Thymus (tissue), 14 donors: ENCODE measurements at places on chromosomes 12 and 14. TPM values are rescaled to one million over a fixed set of nuclear protein-coding genes. Genes with fewer than 3 reads are reported as not detected.

TUBA1B gene
- total RNA-seq: 2,059 TPM

SLC25A47 gene
- not detected for total RNA-seq

KIF5A gene
- 0.05 TPM for total RNA-seq

WNT1 gene
- not detected for total RNA-seq

KRT72 gene
- 0.33 TPM for total RNA-seq

- no peak for DNase-seq
Measured at GRCh38 chr12:87272851-87273250, 756.4 kb downstream of the C12orf50 start.

DNA sequence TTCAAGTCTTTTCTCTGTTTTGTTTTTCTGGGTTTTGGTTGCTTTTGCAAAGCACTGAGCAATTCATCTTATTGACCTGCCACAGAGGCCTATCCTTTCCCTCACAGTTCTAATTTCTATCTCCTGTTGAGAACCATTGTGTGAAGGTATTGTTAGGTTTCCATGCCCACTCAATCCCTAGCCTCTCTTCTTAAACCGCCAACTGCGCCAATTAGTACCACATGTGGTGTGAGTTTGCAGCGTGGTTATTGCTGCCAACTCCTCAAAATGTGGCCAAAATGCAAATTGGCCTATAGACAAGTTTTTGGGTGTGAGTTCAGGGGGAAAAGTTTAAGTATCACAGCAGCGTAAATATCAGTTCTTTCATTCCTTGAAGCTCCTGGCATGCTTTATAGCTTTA is 232.6 kb downstream of the FLRT2 start:
- no peak for DNase-seq

DNA sequence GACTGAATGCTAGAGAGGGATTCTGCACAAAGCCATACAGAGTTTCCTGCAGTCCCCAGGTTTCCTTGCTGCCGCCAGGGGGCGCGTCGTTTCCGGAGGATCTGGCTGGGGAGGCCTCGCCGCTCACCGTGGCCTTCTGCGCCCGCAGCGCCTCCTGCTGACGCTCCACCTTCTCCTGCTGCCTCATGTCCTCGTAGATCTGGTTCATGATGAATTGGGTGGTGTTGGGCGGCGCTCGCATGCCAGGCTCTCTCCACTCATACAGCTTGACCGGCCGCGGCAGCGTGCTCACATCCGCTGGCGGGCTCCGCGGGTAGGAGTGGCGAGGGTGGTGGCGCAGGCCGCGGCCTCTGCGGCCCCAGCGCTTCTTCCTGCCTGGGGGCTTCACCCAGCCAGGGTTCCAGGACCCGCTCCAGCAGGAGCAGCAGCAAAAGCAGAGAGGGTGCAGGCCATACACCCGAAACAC is 987 bp downstream of the CCER1 start:
- no peak for DNase-seq

- DNase-seq: no peak
Measured at GRCh38 chr12:51921017-51921725, 13.9 kb downstream of the ACVRL1 start.

GRCh38 chr14:74973905-74974363 is 18.5 kb upstream of the PGF start:
- no peak for DNase-seq

- no peak for DNase-seq
Measured at GRCh38 chr14:39666386-39666785, 234.2 kb upstream of the FBXO33 start.

DNA sequence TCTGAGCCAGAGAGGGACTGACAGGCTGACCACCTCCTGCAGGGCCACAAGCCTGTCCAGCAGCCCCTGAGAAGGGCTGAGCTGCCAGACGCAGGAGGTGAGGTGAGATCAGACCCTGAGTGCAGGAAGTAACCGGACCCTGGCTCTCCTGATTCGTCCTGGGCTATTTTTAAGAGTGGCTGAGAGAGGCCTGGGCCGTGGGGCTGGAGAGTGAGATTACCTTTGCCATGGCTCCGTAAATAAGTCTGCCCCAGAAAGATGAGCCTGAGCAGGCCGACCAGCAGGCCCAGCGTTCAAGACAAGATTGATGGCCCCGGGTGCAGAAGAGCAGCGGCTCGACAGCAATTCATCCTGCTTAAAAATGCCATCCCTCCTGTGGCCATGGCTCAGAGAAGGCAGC is 54.2 kb downstream of the SPTB start:
- no peak for DNase-seq

- no peak for DNase-seq
Measured at GRCh38 chr14:105411985-105412770, 7.4 kb upstream of the MTA1 start.

DNA sequence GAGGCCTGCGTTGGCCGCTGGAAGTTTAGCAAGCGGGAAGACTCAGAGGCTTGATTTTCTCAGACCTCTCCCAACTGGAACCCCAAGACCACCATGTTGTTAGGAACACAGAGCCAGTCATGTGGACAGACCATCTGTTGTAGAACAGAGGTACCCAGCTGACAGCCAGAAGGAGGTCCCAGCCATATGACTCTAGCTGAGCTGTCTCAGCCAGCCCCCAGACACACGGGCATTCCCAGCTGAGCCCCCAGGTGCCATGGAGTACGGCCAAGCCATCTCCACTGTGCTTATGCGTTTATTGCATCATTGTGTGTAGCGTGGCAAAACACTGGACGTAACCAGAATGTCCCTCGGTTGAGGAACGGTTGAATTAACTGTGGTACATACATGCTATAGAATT is 421.9 kb downstream of the TMEM132D start:
- no peak for DNase-seq

- DNase-seq: no peak
Measured at GRCh38 chr14:49959822-49960408, 67.0 kb downstream of the ARF6 start.

DNA sequence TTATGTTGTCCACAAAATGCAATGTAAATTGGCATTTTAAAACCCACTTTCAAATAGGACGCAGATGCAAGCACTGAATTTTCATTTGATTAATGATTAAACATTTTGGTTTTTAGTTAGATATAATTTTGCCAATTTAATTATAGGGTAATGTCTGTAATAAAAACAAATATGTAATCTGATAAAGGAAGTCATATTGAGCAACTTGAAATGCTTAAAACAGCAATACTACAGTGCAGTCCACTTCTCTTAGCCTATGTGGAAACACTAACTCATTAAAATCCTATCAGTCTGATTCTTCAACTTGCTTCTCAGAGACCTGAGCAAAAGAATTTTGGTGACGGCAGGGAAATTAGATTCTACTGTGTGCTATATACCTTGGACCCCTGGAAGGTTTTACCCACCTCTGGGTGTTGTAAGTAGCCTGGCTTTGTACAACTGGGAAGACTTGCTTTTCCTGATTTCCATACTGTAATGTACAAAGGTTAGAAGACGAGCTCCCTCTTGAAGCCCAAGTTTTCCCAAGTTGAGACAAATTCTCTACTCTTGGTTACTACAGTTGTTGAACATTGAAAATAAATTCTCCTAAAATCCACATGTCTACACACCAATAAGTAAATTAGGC is 4.1 kb downstream of the TRHDE start:
- DNase-seq: no peak

- DNase-seq: no peak
Measured at GRCh38 chr14:67377916-67378315, 17.8 kb downstream of the EIF2S1 start.

GRCh38 chr12:92859650-92860386 is 69.3 kb downstream of the EEA1 start:
- DNase-seq: no peak

- DNase-seq: no peak
Measured at GRCh38 chr14:101010293-101010692, 106.8 kb upstream of the RTL1 start.

GRCh38 chr12:20950248-20950647 is 139.7 kb downstream of the SLCO1B3 start:
- DNase-seq: no peak

DNA sequence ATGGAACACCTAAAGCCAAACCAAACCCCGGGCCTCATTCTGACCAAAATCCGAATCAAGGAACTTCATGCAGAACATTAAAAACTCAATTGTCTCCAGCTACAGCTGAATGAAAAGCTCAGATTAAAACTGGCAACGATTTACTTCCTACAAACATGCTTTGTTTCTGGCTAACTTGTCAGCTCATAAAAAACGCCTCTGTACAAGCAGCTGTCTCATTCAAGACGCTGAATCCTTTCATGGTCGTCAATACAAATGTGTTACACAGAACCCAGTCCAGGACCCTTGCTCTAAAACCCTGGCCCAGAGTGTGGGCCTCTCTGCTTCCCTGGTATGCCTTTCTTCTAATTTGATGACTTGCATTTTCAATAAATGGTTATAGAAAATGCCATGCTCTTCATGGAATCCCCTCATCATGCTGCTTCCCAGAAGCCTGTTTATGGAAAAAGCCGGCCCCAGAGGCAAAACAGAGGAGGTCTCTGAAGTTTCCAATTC is 183.1 kb downstream of the PHLDA1 start:
- no peak for DNase-seq

- no peak for DNase-seq
Measured at GRCh38 chr14:91061056-91061887, 831 bp upstream of the RPS6KA5 start.

GRCh38 chr12:133106253-133106652 is 23.8 kb downstream of the ZNF891 start:
- DNase-seq: no peak

DNA sequence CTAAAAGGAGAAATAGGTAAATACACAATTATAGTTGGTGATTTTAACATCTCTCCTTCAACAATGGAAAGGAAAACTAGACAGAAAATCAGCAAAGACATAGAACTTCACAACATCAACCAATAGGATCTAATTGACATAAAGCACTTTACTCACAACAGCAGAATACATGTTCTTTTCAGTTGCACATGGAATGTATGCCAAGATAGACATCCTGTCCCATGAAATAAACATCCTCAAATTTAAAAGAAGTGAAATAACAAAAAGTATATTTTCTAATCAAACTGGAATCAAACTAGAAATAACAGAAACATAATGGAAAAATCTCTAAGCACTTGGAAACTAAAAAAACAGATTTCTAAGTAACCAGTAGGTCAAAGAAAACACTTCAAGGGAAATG is 296.2 kb upstream of the RGS6 start:
- DNase-seq: no peak

DNA sequence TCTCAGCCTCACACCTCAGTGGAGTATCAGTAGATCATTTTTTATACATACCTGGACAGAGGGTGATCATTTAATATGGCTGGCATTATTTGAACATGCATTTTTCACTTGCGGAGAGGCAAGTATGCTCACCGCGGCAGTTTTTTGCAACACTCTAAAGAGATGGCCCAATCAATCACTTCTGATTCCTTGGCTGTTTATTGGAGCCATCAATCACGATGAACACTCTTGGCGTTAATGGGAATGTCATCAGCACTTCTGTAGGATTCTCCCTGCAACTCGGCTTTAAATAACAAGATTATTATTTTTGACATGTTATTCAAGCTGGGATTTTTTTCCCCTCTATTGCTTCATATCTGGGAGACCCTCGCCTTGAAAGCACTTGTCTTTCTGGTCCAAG is 46.9 kb upstream of the SLC24A4 start:
- no peak for DNase-seq

GRCh38 chr12:93645702-93646101 is 31.5 kb upstream of the CRADD start:
- DNase-seq: no peak

GRCh38 chr14:70812124-70812818 is 3.0 kb upstream of the MAP3K9 start:
- DNase-seq: no peak

DNA sequence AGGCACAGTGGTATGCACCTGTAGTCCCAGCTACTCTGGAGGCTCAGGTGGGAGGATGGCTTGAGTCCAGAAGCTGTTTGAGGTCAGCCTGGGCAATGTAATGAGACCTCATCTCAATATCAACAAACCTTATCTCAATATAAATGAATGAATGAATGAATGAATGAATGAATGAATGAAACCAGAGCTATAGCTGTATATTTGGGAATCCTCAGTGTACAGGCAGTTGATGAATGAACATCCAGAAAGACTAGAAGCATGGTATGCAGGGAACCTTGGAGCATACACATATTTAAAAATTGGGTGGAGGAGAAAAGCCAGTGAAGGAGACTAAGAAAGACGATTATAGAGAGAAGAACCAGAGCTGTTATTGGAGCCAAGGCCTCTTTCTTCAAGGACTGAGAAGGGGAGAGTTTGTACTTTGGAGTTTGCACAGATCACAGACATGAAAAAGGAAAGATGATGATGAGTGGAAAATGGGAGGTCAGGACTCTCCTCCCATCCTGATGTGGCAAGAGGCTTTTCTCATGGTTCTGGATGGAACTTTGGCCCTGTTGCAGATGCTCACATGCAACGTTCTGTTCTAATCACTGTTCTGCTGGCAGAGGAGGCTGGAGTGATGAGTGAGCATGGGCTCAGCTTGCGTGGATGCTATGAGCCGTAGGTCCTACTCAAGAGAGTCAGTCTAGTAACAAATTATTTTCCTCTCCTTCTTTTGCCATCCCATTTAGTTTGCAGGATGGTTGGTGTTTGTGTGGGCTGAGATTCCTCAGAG is 114.4 kb downstream of the PRKCH start:
- DNase-seq: no peak

GRCh38 chr14:72501439-72501838 is 392.5 kb downstream of the DPF3 start:
- no peak for DNase-seq

- DNase-seq: no peak
Measured at GRCh38 chr12:130097342-130097741, 64.9 kb upstream of the FZD10 start.

DNA sequence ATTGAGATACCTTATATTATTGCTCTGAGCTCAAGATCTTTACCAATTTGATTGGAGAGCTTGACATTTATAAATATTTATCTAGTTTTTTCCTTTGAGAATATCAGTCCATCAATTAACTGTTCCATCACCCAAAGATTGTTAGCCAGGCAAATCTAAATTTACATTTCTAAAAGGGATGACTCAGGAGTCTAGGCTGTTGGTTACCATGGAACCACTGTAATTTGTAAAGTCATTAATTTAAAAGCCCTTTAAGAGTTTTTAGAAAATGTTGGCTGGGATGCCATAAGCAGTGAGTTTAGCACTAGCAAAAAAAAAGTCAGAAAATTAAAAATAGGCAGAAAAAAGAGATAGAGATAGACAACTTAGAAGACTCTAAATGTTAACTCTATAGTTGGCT is 19.5 kb upstream of the SERPINA1 start:
- DNase-seq: no peak

GRCh38 chr12:120540445-120540844 is 6.3 kb downstream of the RNF10 start:
- no peak for DNase-seq

- no peak for DNase-seq
Measured at GRCh38 chr12:54882079-54882478, 27.8 kb downstream of the MUCL1 start.

GRCh38 chr14:72350215-72350614 is 418.0 kb downstream of the RGS6 start:
- DNase-seq: no peak

- DNase-seq: no peak
Measured at GRCh38 chr14:77746064-77746702, 14.8 kb downstream of the SNW1 start.

DNA sequence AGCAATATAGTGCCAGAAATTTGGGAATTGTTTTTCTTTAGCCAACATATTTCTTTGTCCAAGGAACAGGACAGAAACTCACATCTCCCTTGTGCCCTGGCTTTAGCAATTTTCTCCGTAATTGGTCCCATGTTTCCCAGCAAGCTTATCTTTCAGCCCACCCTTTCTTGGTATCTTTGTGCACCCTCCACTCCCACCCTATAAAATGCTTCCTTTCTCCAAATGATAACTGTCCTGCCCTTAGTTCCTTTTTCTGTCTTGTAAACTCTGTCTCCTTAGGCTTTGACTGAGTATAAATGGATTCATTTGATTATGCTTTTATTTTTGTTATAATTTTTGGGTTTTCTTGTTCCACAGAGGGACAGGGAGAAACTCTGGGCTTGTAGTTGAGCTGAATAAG is 442.8 kb downstream of the ATP23 start:
- DNase-seq: no peak
